ENCODE measurements at places on chromosomes 12 and 14. TPM values are rescaled to one million over a fixed set of nuclear protein-coding genes. Genes with fewer than 3 reads are reported as not detected.
A peak's percentile ranks its signal among the peaks of the same experiment; 100 is the strongest.

DNA sequence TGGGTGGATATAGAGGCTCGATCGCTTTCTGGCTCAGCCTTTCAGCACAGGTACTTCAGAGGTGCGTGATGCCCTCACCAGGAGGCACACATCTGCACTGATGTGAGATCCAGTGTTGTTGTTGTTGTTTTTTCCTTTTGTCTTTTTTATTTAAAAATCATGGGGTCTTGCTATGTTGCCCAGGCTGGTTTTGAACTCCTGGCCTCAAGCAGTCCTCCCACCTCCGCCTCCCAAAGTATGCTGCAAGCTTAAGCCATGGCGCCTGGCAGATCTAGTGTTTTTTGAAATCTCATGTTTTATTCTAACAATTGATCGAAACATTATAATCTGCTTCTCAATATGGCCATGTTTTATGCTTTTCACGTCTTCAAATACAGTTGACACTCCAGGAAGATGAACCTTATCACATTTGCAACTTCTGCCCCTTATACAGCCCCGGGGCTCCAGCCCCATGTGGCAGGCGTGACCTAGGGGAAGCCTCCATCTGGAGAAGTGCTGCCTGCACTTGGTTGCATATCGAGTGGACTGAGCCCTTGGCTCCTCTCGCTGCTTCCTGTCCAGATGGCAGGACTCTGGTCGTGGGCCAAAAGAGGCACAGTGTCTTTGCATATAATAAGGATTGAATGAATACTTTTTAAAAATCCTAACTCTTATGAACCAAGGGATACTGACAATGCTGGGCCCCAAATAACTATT, 71.7 kb downstream of the TRAF3 start:
- no peak for DNase-seq

- no peak for DNase-seq
Observed at GRCh38 chr14:39050389-39050788, 52.6 kb downstream of the SEC23A start.

GRCh38 chr12:91381309-91381804, 198.7 kb upstream of the DCN start:
- peak; percentile 12 for DNase-seq

GRCh38 chr12:44490181-44490580, 385.9 kb downstream of the NELL2 start:
- no peak for DNase-seq

DNA sequence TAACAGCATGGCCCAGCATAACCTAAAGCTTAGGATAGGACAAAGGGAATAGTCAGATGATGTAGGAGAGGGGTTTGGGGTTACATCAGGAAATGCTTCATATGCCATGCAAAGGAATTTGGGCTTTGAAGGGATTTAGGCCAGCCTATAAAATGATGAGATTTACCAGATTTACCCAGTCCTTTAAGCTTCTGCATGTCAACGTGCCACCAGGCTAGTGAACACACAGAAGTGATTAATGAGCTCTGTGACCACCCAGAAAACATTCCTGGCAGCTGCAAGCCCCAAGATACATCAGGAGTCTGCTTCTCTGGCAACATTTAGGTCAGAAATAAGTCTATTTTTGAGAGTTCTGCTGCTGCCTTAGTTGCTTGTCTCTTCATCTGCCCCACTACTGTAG, 118.3 kb downstream of the LRIG3 start:
- no peak for DNase-seq

- no peak for DNase-seq
Observed at GRCh38 chr12:106091446-106091820, 47.3 kb downstream of the NUAK1 start.

The C12orf50 gene
- total RNA-seq = 0.36 TPM

The GPR162 gene
- total RNA-seq = 0.93 TPM

The ARHGEF25 gene
- 5.3 TPM for total RNA-seq

The SLC35F4 gene
- total RNA-seq = not detected

The BIN2 gene
- total RNA-seq = 104 TPM

The UNC119B gene
- total RNA-seq = 31.2 TPM
